ENCODE measurements at places on chromosomes 13 and 19.
A peak's percentile ranks its signal among the peaks of the same experiment; 100 is the strongest.

DNA sequence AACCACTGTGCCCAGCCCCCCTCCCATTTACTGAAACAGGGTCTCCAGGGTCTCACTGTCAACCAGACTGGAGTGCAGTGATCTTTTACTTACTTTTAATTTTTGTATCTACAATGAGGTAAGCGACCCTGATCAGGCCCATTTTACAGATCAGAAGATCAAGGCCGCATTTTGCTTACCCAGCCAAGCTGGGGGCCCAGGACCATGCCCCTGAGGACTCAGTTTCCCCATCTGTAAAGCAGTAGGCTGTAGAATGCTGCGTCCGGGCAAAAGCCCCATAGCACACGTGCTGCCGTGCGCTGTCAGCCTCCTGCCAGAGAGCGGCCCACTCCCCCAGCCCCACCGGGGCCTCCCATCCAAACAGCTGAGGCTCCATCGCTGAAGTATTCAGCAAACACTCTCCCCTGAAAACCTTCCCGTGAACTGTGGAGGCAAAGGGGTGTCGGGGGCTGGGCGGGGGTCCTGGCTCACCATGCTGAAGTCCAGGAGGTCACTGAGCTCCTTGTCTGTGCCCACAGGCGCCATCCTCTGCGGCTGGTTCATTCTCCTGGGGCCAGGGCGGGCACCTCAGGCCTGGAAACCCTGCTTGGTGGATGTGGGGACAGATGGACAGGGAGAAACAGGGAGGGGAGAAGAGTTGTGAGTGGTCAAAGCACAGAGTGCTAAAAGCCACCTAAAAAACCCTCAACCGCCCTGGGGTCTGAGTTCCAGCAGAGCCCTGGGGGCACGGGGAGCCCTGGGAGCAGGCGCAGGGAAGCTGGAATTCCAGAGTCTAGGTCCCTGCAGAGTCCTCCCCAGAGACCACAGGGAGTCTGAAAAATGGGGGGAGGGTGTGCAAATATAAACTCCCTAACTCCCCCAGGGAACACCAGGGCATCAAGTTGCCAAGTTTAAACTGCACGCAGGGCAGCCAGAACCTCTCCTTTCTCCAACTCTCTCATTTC lies 2.4 kb downstream of the TCF3 start:
- DNase-seq, result no peak

DNA sequence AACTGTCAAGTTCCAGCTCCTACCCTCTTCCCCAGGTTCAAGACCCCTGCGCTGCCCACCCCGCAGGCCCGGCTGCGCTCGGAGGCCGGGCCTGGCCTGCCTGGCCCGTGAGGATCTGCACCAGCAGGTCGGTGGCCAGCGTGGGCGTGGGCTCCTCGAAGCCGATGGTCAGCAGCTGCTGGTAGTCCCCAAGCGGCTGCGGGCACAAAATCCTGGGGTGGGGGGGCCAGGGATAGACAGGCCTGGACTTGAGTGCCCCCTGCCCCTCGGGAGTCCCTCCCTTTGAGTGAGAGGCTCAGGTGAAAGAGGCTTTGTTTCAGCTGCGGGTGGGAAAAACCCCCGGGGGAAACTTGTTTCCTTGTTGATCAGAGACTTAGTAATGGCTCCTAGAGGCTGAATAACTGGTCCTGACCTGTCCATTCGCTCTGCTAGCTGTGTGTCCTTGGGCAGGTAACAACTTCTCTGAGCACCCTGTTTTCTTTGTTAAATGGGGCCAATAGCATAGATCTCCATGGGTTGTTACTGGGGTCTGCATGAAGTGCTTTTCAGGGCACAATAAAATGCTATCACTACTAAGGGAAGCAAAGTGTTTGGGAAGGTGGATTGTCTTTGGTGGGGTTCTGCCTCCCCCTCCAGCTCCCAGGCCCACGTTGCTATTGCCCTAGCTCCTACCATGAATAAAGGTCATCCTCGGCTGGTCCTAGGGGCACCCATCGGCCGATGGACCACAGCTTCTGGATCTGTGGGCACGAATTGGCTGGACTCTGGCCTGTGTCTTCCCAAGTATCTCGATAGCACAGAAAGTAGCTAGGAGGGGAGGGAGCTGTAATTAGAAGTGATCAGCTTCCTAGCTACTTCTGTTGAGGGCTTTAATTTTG lies 3.5 kb downstream of the C19orf67 start:
- DNase-seq, result no peak

GRCh38 chr19:51101171-51101865 lies 6.9 kb downstream of the CTU1 start:
- no peak for DNase-seq

DNA sequence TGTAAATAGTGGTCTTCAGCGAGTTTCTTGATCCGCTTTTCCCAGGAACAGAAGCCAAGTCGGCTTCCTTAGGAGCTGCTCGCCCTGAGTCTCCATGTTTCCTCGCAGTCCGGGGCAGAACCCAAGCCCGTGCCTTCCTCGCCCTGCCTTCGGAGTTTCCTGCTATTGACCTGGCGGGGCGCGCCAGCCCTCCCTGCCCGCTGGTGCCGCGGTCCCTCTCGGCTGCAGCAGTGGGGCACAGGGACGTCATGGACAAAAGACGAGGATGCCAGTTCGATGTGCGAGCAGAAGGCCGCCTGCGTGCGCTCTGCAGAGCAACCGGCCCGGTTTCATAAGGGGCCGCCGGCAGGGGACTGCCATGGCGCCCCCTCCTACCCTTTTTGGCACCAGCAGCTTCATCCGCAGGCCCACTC lies 156.6 kb downstream of the TM9SF2 start:
- DNase-seq, result peak; percentile 29

GRCh38 chr13:49421391-49421790 lies 22.5 kb downstream of the CAB39L start:
- DNase-seq, result no peak

DNA sequence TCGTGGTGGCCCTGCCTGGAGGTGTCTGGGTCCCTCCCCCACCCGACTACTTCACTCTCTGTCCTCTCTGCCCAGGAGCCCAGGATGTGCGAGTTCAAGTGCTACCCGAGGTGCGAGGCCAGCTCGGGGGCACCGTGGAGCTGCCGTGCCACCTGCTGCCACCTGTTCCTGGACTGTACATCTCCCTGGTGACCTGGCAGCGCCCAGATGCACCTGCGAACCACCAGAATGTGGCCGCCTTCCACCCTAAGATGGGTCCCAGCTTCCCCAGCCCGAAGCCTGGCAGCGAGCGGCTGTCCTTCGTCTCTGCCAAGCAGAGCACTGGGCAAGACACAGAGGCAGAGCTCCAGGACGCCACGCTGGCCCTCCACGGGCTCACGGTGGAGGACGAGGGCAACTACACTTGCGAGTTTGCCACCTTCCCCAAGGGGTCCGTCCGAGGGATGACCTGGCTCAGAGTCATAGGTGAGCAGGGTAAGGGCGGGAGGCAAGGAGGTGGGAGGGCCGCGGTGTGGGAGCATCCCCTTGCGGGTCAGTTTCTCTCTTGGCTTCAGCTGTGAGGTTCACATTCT lies 19.2 kb downstream of the NECTIN2 start:
- DNase-seq, result no peak

Data from NCI-H1694 treated with DMSO at 0.1 percent for 48 hours (cell line).